ENCODE measurements at places on chromosomes 2 and 18.
A peak's percentile ranks its signal among the peaks of the same experiment; 100 is the strongest.

DNA sequence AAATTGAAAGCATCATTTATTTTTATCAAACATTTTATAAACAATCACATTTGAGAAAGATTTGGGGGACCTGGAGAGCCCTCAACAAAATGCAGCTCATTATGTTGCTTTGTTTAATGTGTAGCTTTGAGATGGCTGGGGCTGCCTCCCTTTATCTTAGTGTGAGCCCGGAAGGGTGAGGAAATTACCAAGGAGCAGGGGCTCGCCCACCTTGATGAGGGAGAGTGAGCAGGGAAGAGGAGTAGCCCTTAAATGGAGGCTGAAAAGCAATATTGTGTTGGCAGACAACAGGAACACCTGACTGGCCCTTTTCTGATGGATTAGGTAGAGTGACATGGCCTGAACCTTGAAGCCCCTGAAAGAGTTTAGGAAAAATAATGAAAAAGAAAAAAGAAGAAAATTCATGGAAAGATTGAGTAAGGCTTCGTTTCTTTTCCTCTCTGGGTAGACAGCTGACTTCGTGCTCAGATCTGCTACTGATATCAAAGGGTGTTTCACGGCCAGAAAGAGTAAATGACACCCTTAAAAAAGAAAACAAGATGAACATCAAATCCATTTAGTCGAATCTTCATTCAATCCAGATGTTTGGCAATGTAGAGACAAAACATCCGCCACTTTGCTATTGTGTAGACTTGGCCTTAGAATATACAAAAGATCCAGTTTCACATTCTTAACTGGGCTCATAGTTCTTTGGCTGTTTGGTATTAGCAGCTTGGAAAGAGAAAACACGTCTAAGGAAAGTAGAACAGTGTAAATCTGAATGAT is 206.5 kb upstream of the TCF4 start:
- DNase-seq = no peak

DNA sequence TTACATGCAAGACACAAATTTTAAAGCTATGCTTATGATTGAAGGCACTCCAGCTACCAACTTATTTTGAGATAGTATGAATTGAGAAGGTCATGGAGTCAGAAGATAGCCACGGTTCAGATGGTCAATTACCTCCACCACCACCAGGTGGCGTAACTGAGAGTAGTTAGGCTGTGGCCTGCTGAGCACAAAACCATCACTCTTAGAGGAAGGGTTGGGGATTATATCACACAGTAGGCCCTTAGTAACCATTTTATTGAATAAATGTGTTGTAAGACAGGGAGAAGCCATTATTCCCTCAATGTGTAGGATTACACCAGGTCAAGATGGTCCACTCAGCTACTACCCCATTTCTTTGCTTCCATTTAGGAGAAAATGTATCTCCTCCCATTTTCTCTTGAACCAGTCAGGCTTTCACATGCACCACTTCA is 18.8 kb downstream of the KLHL41 start:
- DNase-seq = peak; percentile 68

- no peak for DNase-seq
These were observed 61.6 kb downstream of the LPIN1 start for GRCh38 chr2:11808016-11808400.

- DNase-seq = no peak
These were observed 144.5 kb downstream of the INSIG2 start for GRCh38 chr2:118232796-118233195.

GRCh38 chr2:193806088-193806774 is 1611.5 kb upstream of the TMEFF2 start:
- DNase-seq = no peak

DNA sequence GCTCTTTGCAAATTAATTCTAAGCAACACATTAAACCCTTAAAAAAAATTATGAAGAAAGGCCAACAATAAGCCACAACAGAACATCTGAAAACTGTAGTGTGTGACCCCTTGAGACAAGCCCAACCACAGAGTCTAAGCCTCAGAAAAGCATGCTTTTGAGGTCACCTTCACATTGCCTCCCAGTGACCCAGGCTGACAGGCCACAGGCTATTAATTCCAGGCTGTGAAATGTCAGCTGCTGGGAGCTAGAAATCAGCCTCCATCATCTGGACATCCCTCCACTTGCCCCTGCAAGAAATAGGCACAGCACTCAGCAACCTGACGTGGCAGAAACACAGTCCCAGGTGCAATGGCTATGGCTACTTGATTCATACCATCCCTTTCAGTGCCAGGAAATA is 179.4 kb upstream of the ZFP36L2 start:
- no peak for DNase-seq

DNA sequence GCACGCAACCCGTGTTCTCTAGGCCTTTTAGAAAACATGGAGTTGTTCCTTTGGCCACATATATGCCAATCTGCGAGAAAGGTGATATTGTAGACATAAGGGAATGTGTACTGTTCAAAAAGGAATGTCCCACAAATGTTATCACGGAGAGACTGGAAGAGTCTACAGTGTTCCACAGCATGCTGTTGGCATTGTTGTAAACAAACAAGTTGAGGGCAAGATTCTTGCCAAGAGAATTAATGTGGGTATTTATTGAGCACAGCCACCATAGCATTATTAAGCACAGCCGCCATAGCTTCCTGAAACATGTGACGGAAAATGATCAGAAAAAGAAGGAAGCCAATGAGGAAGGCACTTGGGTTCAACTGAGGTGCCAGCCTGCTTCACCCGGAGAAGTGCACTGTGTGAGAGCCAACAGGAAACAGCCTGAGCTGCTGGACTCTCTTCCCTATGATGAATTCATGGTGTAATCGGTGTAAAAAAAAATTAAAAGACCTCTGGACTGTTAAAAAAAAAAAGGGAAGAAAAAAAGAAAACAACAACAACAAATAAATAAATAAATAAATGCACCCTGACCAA is 29.0 kb upstream of the REL start:
- DNase-seq = no peak

DNA sequence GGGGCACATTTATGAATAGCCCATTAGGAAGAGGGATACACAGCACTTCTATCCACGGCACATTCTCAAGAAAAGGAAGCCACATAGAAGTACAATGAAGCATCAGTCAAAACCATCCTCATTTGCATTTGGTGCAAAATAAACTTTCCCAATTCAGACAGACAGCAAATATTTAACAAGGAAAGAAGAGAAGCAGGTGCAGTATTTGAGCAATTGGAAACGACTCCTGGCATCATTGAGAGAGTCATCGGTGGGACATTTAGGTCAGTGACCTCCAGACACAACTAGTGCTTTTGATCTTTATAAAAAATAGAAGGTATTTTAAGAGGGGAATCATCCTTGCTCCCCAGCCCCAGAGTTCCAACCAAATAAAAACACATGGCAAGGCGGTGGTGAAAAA is 118.0 kb downstream of the MREG start:
- no peak for DNase-seq

- no peak for DNase-seq
These were observed 226.5 kb downstream of the PID1 start for GRCh38 chr2:229044581-229044980.

- DNase-seq = no peak
These were observed 27.0 kb upstream of the ZEB2 start for GRCh38 chr2:144546933-144547332.

- no peak for DNase-seq
These were observed 5.4 kb upstream of the CHRNG start for GRCh38 chr2:232533944-232534710.

- DNase-seq = no peak
These were observed 7.1 kb upstream of the WNT10A start for GRCh38 chr2:218873359-218874194.

DNA sequence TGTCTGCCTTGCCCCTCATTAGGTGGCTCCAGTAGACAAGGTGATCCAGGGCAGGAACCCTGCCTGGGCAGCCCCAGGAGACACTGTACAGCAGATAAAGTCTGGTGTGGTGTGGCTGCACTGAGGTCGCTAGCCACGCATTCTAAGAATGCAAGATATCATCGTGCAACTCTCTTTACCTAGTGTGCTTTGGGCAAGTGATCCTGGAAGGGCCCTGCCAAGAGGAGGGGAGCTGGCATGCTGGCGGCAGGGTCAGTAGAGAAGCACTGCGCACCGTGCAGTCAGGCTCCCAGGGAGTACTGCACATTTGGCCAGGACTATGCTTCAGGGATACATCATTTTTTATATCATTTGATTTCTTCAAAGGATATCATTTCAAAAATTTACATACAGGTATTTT is 195.3 kb upstream of the SMAD2 start:
- DNase-seq = no peak

DNA sequence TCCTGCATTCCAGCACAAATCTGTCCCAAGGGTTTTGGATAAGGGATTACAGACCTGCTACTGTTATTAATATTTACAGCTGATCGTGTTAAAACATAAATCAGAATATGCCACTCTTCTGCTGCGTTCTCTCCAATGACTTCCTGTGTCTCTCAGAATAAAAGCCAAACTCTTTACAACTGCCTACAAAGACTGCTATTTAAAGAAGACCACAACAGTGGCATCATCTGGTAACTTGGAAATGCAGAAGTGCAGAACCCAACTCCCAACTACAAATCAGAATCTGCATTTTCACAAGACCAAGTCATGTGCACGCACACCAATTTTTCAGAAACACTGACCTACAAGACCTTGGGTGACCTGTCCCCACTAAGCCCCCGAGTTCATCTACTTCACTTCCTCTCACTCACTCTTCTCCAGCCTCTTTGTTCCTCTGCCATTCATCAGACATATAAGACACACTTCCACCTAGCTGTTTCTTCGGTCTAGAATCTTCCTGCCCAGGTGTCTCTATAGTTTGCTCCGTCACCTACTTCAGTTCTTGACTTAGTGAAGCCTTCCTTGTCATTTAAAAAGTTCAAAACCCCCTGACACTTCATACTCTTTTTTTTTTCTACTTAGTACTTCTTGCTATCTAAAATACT is 36.0 kb downstream of the CHN1 start:
- DNase-seq = no peak

DNA sequence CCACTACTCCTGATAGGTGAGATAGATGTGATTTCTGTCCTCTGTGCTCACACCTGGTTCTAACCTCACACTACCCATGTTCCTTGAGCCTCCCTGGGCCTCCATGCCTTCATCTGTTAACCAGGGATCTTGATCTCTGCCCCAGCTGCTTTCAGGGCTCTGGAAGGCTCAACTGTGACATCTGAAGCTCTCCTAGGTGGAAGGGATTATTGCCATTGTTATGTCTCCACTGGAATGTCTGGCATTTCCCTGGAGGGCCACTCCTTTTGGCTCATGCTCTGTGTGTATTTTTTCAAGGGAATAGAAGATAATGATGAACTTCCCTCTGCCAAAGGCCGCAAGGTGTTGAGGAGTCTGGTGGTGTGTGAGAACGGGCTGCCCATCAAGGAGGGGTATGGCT is 41.2 kb downstream of the PCARE start:
- no peak for DNase-seq

- DNase-seq = no peak
These were observed 12.2 kb downstream of the GREB1 start for GRCh38 chr2:11546072-11546471.

DNA sequence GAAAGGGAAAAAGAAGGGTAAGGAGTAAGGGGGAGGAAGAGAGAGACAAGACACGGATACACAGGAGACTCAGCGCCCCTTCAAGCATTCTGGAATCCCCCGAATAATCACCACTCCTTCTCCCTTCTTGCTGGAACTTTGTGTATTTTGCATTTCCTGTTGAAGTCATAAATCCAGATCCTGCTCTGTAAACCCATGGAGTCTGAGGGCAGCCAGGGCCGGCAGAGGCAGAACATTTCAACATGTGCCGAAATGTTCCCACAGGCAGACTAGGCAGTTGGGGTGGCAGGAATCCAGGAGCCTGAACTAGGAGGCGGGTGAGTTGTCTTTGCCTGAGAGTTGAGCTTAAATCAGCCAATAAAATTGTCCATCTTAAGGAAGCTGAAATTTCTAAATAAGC is 193.1 kb downstream of the SH3RF3 start:
- DNase-seq = no peak

DNA sequence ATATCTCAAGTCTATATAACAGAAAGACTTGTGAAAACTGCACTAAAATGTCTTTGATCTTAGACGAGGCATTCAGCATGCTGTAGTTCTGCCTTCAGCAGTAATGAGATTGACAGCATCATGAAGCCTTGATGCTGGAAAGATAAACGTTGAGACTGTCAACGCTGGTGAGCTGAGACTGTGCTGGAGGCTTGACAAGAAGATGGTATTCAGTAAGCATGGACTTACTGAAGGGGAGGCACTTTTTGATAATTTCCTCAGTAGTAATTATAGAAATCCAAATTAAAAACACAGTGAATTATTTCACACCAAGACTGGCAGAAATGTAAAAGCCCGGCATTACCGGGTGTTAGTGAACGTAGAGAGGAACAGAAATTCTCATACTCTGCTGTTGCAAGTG is 162.2 kb downstream of the CCBE1 start:
- no peak for DNase-seq

- no peak for DNase-seq
These were observed 640.2 kb upstream of the POU3F3 start for GRCh38 chr2:104213758-104214157.

DNA sequence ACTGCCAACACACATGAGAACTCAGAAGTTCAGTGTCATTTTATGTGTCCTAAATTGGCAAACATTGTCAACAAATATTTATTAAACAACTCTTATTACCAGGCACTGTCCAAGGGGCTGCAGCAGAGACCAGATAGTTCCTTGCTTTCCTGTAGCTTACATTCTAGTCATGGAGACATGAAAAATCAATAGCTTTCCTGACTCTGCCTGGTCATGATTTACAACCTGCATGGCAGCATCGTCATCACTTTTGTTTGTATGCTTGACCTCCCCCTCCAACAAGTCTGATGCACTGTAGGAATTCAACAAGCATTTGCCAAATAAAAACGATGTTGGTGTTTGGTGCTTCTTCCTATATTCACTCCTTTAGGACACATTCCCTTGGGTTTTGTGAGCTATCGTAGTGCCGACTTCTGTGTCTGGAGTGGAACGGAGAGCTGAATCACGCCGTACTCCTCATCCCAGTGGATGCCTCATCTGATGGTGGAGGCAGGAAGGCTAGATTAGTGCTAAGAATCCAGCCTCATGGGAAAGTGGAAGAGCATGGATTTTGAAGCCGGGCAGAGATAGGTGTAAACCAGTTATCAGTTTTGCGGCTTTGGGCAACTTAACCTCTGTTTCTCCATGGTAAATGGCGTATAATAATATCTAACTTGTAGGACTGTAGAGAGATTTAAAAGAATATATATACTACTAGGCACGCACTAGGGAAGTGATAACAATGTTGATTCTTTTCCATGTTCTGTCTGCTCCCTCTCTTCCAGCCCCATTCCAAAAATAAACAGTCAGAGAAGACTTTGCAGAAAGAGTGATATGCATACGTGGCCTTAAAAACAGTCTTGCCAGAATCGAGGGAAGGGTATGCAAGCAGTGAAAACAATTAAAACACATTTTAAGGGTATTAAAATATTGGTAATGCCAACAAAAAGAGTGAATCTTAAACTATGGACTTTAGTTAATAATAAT is 120.5 kb upstream of the ZFP36L2 start:
- DNase-seq = no peak

DNA sequence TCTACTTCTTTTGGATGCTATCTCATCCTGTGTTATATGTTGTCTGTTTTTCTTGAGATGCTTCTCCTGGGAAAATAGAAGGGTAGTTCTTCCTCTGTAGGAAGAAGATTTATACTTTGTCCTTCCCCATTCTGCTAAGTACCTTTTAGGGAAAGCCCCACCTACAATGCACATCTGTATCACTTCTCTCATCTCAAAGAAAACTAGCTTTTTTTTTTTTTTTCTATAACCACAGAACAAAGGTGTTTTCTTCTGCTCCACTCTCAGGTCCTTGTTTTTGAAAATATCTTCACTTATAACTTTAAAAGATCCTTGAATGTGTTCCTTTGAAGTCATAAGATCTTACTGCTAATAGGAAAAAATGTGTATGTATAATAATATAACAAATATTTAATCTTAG is 30.8 kb downstream of the CCDC150 start:
- no peak for DNase-seq

GRCh38 chr2:160918906-160919503 is 241.2 kb upstream of the TANK start:
- no peak for DNase-seq

All from stimulated activated CD8-positive, alpha-beta memory T cell treated with anti-CD3 and anti-CD28 coated beads, Interleukin-4, amount 100 ng/mL, for 4 hours (primary cell).